NCI-H524 (cell line): ENCODE measurements at places on chromosomes 4 and X.
A peak's percentile ranks its signal among the peaks of the same experiment; 100 is the strongest.

DNA sequence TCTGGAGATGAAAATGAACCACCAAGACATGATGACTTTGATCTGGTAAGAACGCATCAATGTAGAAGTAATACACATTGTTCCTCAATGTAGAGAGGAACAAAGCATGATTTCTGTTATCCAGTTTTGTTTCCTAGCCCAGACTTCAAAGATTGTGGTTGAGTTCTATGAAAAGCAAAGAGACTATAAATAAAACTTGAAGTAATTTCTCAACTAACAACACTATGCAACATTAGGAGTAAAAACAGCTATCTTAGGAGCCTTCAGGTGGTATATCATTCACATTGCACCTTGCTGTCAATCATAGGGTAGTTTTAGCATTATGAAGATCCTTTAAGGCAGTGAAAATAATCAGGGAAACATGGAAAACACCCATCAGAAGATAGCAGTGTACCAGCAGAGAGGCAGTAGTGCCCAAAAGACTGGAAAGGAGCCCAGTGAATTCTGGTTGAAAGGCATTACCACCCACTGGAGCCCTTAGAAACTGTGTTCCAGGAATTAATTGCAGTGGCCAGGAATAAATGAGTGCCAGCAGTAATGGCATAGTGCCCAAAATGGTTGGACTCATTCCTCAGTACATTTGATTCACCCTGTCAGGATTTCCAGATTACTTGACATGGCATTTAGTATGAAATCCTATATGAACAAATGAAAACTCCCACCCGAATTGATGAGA, 300.7 kb upstream of the CXXC4 start:
- DNase-seq = no peak

DNA sequence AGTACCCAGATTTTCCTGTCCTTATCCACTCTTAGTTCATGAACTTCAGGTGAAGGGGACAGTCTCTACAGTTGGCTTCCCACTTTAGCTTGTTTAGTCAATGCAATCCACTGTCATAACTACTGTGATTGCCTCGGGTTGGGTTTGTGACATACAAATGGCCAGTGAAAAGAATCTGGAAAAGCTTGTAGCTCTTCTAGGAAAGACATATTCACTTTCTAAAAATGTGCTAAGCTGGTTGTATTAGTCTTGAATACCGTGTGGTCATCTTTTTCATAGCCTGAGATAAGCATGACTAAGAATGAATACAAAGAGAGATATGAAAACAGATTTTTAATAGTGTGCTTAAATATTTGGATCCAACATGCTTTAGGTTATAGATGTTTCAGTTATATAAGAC, 1443.5 kb upstream of the IGFBP7 start:
- no peak for DNase-seq

DNA sequence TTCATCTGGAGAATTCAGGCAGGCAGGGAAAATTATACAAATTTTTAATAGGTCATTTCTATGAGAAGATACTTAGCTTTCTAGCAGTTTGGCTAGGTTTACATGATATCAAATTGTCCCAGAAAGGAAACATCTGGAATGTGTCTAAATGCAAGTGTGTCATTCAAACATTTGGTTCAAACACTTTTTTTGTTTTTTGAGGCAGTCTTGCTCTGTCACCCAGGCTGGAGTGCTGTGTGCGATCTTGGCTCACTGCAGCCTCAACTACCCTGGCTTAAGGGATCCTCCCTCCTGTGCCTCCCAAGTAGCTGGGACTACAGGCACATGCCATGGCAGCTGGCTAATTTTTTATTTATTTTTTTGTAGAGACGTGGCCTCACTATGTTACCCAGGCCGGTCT, 31.6 kb downstream of the SPARCL1 start:
- DNase-seq = no peak

DNA sequence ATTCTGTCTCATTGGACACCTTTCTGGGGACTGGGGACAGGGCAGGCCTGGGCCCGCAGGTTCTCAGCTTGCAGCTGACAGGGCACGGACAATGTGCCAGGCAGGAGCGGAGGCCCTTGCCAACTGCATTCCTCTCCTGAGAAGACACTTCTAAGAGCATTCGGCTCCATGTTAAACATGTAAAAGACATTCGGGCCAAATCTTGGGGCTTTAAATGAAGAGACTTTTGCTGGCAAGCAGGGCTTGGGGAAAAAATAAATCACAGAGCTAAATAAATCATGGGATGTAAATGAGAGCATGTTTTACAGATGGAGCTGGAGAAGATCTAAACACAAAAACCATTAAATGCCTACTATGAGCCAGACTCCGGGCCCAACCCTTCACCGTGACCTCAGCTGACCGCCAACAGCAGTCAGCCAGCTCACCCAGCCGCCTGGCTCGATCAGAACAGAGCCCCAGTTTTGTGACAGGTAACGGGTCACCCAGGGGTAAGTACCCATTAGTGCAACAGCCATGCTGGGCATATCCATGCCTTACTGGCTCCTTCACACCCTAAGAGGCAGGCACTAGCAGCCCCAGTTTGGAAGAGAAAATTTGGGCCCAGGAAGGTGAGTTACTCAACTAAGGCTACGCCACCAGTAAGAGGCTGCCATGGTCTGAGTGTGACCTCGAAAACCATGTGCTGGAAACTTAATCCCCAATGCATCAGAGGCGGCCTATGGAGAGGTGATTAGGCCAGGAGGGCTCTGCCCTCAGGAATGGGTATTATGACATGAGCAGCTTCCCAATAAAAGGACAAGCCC, 14.7 kb downstream of the WDR1 start:
- DNase-seq = no peak

- DNase-seq = no peak
Measured at GRCh38 chr4:69787879-69788278, 27.5 kb upstream of the SULT1B1 start.

DNA sequence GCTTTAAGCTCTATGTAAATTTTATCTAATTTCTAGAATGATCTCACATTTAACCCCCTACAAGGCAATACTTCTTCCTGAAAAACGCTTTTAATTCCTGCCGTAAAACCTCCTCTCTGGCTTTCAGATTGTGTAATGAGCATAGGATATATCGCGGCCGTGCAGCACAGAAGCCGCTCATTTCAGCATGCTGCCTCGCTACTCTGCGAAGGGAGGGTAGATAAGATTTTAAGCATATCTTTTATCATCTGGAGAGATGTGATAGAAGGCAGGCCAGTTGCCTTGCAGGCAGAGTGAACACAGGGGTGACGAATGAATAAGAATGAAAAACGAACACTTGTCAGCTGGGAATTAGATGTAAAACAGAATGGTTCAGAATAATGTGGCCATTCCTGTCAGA, 265.5 kb downstream of the UNC5C start:
- no peak for DNase-seq

DNA sequence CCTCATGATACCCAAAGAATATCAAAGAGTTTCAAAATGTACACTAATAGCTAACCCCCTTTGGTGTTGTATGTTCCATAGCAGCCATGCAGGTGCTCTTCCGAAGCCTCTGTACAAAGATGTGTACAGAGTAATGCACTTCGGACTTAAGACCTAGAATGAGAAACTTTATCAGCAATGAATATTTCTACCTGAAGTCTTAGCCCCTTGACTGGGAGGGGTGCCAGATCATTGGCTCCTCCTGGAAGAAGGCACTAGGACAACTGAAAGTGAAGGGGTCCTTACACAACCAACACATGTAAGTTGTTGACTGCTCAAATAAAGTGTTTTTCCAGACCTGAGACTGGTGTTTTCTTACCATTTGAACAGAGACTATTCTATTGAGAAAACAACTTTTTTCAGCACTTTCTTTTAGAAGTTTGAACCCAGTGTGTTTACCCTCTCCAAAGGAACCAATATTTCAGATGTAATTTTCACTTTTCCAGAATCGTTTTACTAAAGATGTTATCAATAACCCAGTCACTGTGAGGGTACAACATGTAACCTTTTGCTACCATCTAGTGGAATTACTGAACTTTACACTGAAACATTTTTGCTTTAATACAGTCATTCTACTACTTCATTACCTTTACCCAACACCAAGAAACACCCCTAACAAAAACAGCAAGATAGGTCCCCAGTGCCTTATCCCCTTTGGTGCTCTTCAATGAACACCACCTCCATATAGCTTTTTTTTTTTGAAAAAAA, 33.3 kb upstream of the PRDX4 start:
- peak; percentile 27 for DNase-seq

DNA sequence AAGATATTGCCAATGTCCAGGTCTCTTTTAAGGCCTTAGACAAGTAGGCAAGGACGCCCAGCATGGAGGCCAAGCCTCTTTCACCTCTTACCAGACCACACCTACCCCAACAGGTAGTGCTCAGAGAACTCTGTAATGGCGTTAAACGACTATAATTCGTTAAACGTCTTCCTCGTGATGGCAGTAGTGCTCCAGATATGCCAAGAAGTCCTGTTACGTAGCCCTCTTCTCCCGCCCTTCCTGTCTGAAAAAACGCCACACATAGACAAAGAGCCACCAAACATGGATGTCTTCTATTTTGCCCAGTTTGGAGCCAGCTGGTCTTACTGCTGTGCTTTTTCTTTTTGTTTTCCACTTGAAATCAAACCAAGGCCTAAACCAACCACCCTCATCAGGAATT, 190.7 kb downstream of the OR13H1 start:
- DNase-seq = no peak

GRCh38 chr4:118950929-118951570, 62.4 kb downstream of the SYNPO2 start:
- no peak for DNase-seq

DNA sequence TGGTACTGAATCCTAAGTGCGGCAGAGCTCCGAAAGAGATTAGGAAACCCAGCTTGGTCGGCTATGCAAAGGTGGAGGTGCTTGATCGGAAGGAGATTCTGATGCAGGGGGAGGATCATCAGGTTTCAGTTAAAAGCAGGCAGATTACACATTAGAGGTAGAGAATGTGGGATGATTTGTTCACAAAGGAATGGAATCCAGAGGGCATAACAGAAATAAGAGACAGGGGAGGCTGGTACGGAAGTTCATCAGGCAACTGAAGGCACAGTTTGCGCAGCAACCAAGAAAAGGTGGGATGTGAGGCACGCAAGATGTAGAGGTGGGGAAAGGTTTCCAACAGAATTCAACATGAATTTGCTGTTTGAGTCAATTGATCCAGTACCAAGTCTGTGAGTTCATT, 424 bp upstream of the ZNF330 start:
- no peak for DNase-seq

DNA sequence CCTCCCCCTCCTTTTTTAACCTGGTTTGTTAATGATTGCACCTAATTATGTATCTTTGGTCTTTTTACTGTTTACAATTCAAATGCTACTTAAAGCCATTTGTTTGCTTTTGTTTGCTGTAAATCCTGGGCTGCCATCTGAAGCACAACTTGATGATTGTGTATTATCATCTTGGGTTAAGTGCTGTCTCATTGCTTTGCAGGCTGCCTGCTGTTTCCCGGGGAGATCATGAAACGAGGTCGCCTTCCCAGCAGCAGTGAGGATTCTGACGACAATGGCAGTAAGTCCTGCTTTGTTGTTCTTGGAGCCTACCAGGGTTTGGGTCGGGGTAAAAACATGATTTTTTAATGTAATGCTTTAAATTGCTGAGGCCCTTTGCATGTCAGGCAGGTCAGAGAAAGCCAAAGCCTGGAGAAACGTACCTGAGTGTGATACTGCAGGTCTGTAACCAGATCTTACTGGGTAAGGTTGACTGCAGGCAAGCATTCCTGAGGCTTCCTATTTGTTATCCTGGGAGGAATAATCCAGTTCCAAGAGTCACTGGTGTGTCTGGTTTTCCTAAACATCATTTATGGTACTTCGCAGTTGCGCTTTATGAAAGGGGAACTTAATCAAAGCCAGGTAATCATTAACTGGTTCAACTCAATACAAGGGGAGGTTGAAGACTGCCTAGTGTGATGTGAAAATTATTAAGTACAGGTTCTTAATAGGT, 22.2 kb downstream of the JADE1 start:
- DNase-seq = no peak

- DNase-seq = peak; percentile 58
Measured at GRCh38 chrX:123408821-123409737, 225.0 kb downstream of the GRIA3 start.

DNA sequence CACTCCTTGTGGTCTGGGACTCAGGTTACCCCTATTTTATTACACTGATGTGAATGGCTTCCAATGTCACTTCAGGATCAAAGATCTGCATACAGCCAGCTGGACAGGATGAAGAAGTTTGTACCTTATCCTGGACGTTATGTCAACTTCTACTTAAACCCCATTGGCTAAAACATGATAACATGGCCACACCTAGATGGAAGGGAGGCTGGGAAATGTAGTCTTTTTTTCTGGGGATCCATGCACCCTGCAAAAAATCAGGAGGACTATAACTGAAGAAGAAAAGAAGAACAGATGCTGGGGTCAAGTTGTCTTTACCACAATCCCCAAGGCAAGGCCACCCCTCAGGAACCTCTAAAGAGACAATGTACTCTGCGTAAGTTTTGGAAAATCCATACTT, 459.2 kb downstream of the BCOR start:
- DNase-seq = no peak

DNA sequence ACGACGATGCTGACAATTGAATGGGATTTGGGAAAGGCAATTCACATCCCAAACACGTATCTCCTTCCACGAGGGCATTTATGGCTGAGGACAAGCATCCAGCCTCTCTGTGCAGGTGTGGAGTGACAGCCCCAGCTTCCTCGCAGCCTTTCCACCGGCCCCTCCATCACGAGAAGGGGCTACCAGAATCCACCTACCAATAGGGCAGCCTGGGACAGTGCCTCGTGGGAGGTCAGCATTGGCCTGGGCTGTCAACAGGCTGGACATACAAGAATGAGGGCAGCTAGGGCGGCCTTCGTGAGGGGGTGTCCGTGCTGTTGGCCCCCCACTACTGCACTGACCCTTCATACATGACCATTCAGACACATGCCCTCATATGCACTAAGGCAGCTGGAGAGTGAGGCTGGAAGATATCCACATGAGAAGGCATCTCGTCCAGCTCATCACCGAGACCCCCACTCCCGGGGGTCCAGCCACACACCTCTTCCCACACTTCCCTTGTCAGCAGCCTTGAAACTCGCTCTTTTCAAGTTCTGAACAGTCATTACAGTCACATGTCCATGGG, 81.0 kb upstream of the ADRA2C start:
- DNase-seq = no peak
